RCC 7860 (cell line): ENCODE measurements at places on chromosomes 7 and 10.

GRCh38 chr10:113410618-113411017, 142.2 kb upstream of the HABP2 start:
- DNase-seq = no peak

GRCh38 chr7:44163591-44163990, 22.5 kb upstream of the MYL7 start:
- peak; percentile 80 for DNase-seq

GRCh38 chr7:138741453-138741735, 40.2 kb upstream of the SVOPL start:
- no peak for DNase-seq

- DNase-seq = no peak
Measured at GRCh38 chr10:50799595-50799994, 59.9 kb downstream of the ASAH2B start.

DNA sequence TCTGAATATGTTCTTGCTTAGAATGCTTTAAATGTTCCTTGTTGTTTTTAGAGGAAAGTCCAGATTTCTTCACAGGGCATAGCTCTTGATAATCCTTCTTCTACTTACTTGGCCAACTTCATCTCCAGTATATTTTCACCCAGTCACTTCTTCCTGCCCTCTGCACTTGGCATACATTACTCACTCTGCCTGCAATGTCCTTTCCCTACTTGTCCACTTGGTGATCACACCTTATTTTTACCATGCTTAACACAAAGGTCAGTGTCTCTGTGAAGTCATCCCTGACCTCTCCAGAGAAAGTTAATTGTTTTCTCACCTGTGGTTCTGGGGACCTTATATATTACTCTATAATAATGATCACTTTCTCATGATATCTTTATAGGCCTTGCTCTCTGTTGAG, 23.3 kb downstream of the SFRP4 start:
- DNase-seq = no peak

GRCh38 chr7:18495412-18496340, at the start of gene HDAC9:
TSS of gene HDAC9 (plus strand) at chr7:18495749. CDS start at chr7:18496303, 554 bp downstream.
- DNase-seq = no peak

GRCh38 chr7:114508086-114508485, 93.5 kb downstream of the FOXP2 start:
- DNase-seq = no peak

DNA sequence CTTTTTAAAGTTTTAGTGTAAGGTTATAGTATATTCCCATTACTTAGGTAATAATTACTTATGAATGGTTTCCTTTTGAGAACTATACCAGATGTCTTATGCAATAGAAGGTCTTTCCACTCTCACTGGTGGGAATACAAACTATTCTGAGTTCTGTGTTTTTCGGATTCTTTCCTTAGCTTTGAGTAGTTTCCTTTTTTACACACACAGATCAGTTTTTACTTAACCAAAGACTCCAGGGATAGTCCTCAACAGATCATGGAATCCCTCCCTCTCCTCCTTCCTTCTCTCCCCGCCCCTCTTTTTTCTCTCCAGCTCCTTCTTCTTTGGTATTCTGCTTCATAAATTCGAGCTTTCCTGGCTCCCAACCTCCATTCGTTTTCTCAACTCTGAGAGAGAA, 13.3 kb downstream of the COPG2 start:
- no peak for DNase-seq

GRCh38 chr7:38335492-38336147, 62.2 kb upstream of the TARP start:
- peak; percentile 79 for DNase-seq

DNA sequence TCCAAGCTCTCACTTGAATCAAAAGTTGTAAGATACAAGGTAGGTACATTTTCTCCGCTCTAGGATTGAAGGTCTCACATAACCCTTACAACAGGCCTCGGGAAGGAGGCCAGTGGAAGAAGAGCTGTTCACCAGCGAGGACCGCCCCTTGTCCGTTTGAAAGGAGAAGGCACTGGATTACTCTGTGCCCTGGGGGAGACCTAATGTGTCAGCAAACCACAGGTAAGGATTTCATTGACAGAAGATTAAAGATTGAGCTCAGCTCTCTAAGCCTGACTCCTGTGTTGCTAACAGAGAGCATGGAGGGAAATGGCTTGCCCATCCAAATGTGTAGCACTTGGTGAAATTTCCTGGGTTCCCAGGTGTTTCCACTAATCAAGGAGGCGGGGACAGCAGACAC, 81.2 kb downstream of the SLC16A9 start:
- DNase-seq = no peak

DNA sequence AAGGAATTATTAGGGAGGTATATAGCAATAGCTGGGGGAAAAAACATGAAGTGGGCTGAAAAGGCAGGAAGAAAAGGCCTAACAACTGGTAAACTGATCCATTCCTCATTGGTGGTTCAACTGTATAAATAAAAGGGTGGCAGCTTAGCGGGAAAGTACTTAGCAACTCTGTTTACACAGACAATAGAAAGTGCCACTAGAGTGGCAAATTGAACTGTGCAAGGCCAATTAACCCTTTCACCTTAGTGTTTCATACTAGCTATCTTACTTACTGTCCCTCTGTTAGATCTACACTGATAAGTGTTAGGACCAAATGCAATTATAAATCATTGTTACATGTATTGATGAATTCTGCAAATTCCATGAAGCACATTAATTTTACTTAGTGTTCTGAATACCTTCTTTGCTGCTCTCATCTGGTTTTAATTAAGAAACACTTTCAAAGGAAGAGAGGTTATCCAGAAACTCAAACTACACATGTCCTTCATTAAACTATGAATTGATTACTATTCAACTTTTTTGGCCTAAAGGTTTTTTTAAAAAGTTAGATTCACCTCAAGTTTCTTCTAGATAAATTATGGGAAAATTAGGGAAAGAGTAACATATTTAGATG, 28.0 kb downstream of the DNAJC1 start:
- no peak for DNase-seq
